ENCODE measurements at places on chromosomes 4 and X. TPM values are rescaled to one million over a fixed set of nuclear protein-coding genes. Genes with fewer than 3 reads are reported as not detected.

TBL1X gene
- total RNA-seq, result 6.9 TPM

KCNE5 gene
- total RNA-seq, result not detected

SUPT20HL1 gene
- total RNA-seq, result not detected

GBA3 gene
- total RNA-seq, result not detected

DGAT2L6 gene
- total RNA-seq, result not detected
